ENCODE measurements at places on chromosomes 2 and 18. TPM values are rescaled to one million over a fixed set of nuclear protein-coding genes. Genes with fewer than 3 reads are reported as not detected.

GRCh38 chr2:207930747-207931146, 94.6 kb downstream of the PLEKHM3 start:
- DNase-seq, result no peak

- peak; percentile 82 for DNase-seq
Measured at GRCh38 chr2:120779781-120780283, 44.2 kb downstream of the GLI2 start.

DNA sequence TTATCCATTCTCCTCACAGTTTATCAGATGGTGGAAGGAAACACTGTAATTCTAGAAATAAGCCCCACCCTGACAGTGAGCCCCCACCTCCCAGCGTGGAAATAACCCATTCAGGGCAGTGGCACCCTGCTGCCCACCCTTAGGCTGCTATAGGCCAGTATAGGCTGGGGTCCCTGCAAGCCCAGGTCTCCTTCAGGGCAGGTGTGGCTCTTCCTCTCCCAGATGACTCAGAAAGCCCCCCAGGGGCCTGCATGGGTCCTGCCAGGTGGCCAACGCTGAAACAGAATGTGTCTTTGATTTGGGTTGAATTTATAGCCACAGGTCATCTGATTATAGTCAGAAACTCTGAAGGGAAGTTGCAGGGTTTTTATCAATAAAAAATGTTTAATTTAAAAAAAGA, 136.4 kb downstream of the SH3RF3 start:
- DNase-seq, result no peak

GRCh38 chr2:10522170-10522448, 74.0 kb upstream of the ODC1 start:
- DNase-seq, result no peak

DNA sequence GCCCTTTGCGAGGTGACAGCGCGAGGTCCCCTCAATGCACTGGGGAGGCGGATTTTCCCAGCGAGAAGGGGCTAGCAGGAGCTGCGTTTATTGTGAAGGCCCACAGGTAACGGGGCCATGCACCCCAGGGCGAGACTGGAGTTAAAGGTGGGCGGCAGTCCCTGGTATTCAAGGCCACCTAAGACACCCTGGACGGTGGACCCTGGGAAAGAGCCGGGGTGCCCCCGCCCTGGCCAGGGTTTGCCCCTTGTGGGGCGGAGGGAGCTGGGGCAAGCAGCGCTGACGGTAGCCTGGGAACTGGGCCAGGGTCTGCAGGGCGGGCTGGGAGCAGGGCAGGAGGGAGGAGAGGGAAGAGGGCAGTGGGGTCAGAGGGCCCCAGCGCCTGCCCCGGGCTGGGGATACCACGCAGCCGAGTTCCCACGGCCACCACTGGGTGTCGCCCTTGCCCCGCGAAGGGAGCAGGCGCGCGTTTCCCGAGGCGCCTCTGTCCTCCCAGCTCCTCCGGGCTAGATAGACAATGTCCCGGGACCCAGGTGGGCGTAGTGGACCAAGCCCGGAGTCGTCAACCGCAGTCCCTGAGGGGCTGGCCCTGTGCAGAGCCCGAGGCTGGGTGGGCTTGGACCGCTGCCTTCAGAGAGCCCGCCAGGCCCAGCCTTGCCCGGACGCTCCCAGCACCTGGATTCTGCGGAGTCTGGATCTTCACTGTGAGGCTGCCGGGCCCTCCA, 80.2 kb downstream of the SMAD4 start:
- no peak for DNase-seq

GRCh38 chr2:101869527-101869926, 122.2 kb upstream of the IL1R2 start:
- DNase-seq, result no peak

DNA sequence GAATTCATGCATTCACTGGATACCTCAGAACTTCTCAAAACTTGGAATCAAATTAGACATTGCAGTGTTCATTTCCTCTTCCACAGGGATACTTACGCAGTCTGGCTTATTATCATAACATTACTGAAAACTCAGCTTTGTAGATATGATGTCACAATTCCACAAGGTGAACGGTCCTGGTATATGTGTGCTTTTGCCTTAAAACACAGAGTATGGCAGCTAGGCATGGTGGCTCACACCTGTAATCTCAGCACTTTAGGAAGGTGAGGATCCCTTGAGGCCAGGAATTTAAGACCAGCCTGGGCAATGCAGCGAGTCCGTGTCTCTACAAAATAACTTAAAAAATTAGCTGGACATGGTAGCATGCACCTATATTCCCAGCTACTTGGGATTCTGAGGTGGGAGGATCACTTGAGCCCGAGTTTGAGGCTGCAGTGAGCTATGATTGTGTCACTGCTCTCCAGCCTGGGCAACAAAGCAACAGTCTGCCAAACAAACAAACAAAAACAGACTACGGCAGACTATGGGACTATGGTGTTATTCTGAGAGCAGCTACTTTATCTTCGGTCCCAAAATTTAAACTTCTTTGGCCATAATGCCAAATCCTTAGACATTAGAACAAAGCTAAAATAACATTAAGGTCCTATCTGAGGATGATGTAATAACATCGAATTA, 1191.9 kb upstream of the SLC39A10 start:
- no peak for DNase-seq

DNA sequence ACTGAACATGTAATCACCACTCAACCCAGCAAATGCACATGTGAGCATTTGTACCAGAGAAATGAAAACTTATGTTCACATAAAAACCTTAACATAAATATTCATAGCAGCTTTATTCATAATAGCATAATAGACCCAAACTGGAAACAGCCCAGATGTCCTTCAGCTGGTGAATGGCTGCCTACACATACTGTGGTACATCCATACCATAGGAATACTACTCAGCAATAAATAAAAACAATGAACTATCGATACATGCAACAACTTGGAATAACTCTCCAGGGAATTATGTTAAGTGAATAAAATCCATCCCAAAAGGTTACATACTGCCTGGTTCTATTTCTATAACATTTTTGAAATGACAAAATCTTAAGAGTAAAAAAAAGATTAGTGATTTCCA, 140.0 kb downstream of the AGPS start:
- no peak for DNase-seq

DNA sequence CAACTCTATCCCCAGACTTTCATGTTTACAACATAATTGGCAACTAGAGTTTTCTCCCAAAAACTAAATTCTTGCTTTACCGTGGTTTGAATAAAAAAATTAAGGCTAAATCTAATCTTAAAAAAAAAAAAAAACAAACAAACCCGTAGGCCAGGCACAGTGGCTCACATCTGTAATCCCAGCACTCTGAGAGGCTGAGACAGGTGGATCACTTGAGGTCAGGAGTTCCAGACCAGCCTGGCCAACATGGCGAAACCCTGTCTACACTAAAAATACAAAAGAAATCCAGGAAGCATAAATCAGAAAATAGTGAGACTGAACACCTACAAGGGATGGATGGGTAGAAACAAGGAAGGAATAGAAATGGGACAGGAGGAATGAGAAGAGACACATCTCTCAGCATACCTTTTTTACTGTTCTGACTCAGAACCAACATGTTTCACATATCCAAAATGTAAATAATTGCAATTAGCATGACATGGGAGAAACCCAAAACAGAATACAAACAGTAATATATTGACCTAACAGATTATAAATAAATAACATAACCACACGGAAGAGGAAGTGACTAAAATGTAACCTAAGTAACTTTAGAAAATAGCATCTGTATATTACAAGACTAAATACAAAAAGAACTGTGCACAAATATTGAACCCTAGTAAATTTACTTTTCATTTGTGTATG, 17.5 kb downstream of the MGAT4A start:
- DNase-seq, result no peak

DNA sequence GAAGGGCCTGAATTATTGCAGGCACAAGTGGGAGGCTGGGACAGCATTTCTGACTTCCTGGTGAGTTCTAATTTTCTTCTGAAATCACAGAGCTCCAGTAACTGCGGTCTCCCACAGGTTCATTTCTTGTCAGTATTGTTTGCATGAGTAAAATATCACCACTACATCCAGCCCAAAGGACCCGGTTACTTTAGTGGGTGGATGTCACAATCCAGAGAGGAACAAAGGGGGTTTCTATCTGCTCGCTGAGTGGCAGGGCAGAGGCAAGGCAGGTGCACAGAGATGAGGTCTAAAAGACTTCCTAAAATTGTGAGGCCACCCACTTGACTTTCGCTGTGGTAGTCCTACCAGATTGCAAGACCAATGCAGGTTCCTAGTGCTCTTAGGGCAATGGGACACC, 800.4 kb upstream of the ID2 start:
- DNase-seq, result no peak

GRCh38 chr2:161273038-161273760, 35.0 kb upstream of the PSMD14 start:
- no peak for DNase-seq

- no peak for DNase-seq
Measured at GRCh38 chr2:234025466-234025865, 25.0 kb upstream of the SPP2 start.

- DNase-seq, result peak; percentile 83
Measured at GRCh38 chr2:190864375-190864774, 16.2 kb upstream of the GLS start.

The KDSR gene
- polyA plus RNA-seq, result 32.0 TPM

The COLEC11 gene
- 0.15 TPM for polyA plus RNA-seq

The VIL1 gene
- not detected for polyA plus RNA-seq

The LRRC30 gene
- not detected for polyA plus RNA-seq

The NGEF gene
- 0.11 TPM for polyA plus RNA-seq

The NT5C1B gene
- not detected for polyA plus RNA-seq

Data from BJ (cell line).